ENCODE measurements at places on chromosomes 2 and 18.

DNA sequence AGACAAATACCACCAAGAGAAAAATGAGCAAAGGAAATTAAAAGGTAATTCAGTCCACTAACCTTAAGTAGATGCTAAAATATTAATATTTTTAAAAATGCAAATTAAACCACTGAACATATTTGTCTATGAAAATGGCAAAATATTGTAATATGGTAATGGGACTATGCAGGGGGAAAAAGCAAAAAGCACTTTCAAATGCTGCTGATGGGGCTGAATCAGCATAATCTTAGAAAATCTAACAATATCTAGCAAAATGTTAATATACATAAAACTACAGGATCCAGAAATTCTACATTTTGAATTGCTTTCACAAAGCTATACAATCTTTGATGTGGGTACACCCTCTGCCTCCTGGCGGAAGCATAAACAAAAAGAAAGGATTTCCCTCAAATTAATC, 86.9 kb upstream of the DTNB start:
- DNase-seq = no peak

DNA sequence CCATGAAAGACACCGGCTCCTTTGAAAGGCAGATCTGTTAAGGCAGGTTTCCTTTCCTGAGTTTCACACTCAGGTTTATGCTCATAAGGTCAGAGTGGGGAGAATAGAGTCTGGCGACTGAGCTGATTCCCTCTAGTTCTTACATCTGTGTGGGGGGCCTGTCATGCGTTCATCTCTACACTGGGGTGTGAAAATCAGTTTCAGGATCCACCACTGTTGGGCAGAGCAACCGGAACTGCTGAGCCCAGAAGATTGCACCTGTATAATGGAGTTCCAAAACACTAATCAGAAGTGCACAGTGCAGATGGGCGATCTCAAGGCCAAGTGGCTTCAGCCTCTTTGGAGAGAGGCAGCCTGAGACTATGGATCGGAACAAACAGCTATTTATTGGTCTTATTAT, 181.3 kb upstream of the NRP2 start:
- DNase-seq = no peak

DNA sequence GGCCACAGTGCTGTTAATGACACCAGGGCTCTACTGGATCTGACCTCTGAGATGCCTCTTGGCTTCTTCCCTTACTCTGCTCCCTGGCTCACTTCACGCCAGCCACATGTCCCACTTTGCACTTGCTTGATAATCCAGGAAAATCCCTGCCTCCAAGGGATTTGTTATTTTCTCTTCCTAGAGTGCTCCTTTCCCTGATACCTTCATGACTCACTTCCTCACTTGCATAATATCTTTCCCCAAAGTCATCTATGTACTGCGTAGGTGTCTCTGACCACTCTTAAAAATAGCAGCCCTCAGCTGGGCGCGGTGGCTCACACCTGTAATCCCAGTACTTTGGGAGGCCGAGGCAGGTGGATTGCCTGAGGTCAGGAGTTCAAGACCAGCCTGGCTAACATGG, 572.3 kb downstream of the PLCL1 start:
- no peak for DNase-seq

- DNase-seq = no peak
These were observed 11.6 kb downstream of the GLI2 start for GRCh38 chr2:120747281-120747680.

Data from GM04504 (cell line).